ENCODE measurements at places on chromosomes 7 and 10.

GRCh38 chr10:93821051-93821772 is 63.5 kb downstream of the LGI1 start:
- no peak for DNase-seq

DNA sequence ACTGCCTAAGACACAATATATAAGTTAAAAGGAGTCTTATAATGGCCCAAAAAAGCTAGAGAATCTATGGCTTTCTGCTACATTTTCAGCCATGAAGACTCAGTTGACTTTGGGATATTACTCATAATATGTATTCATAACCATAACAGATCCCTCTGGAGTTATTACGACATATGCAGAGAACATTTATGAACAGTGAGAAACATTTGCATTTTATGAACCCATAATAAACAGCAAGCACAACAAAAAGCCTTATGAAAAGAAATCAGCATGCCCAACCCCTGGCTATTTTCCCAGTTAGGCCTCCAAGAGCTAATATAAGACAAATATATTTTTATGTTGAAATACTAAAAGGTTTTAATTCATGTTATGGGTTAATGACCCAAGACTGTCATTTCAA is 52.4 kb downstream of the ARMH3 start:
- no peak for DNase-seq

DNA sequence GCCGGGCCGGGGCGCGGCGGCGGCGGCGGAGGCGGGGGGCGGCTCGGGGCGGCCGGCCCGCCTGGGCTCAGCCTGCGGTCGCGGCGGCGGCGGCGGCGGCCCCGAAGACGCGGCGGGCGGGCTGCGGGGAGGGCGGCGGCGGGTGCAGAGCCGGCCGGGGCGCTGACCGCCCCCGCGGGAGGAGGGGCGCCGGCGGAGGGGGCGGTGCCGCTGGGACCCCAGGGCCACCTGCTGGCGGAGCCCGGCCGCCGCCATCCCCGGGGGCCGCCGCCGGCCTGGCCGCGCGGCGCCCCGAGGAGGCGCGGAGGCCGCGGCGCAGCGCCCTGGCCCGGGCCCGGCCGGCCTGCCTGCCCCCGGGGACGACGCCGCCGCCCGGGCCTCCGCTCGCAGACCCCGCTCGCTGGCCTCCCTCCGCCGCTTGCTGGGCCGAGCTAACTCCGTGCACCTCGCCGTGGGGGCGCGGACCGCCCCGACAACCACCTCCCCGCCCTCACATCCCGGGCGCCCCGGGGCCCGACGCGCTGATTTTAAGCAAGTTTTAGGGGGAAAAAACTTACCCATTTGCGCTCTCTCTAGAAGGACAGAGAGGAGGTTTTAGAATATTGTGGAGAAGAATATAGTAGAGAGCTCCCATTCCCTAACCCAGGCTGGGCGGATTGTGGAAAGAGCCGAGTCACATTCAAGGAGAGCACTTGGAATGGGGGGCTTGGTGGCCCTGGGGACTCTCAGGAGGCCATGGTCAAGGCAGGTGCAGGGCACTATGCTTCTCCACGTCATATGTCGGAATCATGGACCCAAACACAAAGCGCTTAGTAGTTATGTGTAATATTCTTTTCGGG is at the start of gene BEND7:
Gene BEND7 (minus strand): TSS at position 140 of the 839 bp plus-strand sequence. CDS start 481 bp downstream, outside the sequence.
- DNase-seq = no peak

DNA sequence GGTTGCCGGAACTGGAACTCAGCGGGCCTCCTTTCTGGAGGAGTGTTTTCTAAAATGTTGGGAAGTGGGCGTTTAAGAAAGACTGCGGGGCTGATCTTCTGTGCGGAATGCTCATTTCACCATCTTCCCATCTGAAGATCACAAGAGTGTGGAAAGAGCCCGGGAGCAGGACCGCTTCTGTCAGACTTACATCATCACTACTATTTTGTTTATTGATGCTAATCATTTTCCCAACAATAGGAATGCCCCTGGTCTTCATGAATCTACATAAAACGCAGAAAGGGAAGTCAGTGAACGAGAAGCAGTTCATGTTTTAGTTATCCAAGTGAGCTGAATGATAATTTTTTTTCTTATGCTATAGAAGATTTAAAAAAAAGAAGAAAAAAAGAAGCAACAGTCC is 447.8 kb upstream of the MKI67 start:
- no peak for DNase-seq

DNA sequence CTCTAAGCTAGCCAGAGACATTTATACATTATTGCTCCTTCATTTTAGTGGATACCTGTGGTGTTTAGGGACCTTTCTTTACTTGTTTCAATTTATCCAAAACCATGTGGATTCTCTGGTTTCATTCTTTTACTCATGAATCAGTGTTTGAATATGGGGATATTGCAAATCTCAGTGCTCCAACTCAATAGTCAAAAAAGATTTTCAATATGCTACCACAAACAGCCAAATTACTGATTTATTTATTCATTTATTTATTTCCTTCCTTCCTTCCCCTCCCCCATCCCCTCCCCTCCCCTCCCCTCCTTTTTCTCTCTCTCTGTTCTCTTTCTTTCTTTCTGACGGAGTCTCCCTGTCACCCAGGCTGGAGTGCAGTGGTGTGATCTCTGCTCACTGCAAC is 253.1 kb upstream of the IMMP2L start:
- no peak for DNase-seq
